ENCODE measurements at places on chromosomes 6 and 20.

DNA sequence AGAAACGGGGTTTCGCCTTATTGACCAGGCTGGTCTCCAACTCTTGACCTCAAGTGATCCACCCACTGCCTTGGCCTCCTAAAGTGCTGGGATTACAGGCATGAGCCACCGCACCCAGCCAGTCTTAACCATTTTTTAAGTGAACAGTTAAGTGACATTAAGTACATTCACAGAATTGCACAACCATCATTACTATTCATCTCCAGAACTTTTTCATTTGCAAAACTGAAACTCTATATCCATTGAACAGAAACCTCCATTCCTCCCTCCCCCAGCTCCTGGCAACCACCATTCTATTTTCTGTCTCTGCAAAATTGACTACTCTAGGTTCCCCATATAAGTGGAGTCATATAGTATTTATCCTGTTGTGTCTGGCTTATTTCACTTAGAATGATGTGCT is 59.7 kb downstream of the PLCB4 start:
- no peak for DNase-seq

DNA sequence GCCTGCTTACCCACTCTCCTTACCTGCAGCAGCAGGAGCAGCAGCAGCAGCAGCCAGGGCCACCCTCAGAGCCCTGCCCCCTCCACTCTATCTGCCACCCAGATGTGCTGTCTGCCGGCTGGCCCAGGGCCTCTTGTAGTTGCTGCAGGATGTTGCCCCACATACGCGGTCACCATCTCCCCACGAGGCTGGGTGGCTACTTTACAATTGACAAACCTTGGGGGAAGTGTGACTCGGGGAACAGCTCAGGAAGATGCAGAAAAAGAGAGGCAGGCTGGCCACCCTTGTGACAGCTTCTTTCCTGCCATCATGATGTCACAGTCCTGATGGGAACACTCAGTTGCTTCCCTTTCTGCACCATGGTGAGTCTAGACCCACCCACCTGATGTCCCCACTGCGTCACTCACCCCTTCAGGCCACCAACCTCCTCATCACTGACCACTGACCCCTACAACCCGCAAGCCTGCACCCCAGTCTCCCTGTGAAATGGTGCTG is 14.5 kb downstream of the TREM1 start:
- DNase-seq = no peak

DNA sequence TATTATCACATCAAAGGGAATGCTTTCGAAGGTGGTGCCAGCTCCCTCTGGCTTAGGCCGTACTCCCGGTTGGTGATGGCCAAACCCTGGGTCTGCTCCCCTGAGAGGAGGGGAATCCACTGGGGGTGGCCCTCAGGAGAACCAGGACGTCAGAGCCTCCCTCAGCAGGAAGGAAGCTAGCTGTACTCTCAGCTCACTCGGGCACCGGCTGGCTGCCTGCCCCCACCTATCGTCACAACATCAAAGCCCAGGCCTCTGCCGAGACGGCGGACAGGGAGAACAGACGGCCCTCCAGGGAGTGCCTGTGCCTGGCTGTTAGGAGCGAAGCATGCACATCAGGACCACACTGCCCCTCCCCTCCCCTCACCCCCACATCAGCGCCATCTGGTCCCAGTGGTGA is 9.2 kb upstream of the PGC start:
- DNase-seq = no peak

GRCh38 chr6:33856655-33857054 is 52.9 kb upstream of the MLN start:
- DNase-seq = no peak

DNA sequence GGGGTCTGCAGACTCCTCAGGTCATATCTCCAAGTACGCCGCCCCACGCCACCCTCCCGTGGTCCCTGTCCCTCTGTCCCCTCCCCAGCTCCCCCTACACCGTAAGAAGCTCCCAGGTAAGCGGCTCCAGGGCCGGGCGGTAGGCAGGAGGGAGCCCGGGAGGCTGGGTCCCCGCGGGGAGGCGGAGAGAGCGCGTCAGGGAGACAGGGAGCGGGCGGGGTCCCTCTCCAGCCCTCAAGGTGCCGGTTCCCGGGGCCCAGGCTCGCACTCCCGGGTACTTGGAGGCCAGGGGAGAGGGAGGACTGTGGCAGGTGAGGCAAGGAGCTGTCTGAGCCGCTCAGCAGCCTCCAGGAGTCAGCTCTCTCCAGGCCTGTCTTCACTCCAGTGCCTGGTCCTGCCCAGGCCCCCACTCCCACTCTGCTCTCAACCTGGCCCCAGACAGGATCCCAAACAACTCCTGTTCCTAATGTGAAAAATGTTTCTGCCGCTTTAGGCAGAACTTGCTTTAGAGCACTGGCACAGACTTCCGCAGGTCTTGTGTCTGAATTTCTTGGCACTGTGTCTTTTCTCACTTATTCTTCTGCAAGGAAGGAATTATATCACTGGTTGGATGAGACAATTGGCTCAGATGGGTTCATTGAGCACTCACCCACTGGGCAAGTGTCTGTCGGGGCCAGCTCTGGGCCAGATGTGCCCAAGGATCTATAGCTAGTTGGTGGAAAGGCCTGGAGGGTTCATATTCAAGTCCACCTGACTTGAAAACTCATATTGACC is 36.6 kb downstream of the HLA-G start:
- DNase-seq = no peak

DNA sequence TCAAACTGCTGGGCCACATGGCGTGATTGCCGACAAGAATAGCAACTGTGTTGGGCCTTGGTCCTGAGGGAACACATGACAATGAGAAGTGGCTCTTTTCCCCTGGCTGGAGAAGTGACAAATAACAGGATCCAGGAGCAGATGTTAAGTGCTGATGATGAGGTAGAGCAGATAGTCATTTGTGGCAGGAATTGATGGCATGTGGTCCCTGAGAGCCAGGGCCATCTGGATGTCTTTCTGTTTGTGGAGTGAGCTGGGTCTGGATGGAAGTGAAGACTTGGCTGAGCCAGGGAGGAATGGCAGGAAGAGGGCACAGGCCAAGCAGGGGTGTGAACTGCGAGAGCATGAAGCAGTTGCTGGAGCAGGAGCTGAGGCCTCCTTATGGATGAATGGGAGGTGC is 67.8 kb downstream of the SCAND1 start:
- no peak for DNase-seq

- DNase-seq = peak; percentile 15
These were observed 57.2 kb upstream of the IRAK1BP1 start for GRCh38 chr6:78810146-78810545.

GRCh38 chr6:25137916-25138232 is 141.3 kb upstream of the CARMIL1 start:
- no peak for DNase-seq

GRCh38 chr20:36018208-36018988 is 50.0 kb downstream of the CNBD2 start:
- no peak for DNase-seq

DNA sequence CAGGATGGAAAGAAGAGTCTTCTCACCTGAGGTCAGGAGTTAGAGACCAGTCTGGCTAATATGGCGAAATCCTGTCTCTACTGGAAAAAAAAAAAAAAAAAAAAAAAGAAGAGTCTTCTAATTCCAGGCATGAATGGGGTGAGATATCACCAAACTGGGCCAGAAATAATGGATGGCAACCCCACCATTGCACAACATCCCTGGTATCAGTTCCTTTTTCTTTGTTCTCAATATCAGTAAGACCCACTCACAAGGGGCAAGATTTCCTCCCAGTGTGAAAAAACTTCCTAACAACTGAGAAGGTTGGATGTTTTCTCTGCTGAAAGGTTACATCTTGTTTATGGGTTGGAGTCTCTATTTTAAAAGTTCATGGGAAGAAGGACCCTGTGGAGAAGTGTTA is 23.6 kb upstream of the NR2E1 start:
- DNase-seq = no peak

- DNase-seq = no peak
These were observed at the start of gene KCNK15 for GRCh38 chr20:44745598-44746366. KCNK15 (plus strand) TSS chr20:44745865; CDS start chr20:44745911, 46 bp downstream.

- DNase-seq = peak; percentile 82
These were observed at the start of gene PPIL1 for GRCh38 chr6:36874443-36875249. PPIL1 (minus strand) TSS chr6:36874803; CDS start chr6:36874772, 31 bp downstream.

- no peak for DNase-seq
These were observed 56.0 kb downstream of the CLIC5 start for GRCh38 chr6:45959534-45960145.

DNA sequence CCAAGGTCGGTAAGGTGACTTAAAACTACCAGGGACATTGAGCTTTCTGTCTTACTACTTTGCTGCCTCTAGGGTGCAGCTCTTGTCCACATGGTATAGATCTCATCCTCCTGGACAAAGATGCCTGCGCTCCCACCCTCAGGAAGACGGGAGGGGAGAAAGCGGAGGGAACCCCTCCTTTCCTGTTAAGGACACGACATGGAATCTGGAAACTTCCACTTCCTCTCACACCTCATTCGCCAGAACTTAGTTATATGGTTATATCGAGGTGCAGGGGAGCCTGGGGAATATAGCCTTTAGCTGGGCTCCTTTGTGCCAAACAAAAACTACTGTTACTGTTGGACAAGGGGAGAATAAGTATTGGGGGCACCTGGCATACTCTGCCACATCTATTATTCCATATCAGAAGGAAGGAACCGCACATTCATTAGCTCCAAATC is 224.3 kb upstream of the TSHZ2 start:
- DNase-seq = no peak

GRCh38 chr6:85703406-85703805 is 60.7 kb upstream of the SYNCRIP start:
- DNase-seq = no peak

GRCh38 chr6:105152880-105153279 is 26.9 kb downstream of the POPDC3 start:
- no peak for DNase-seq

DNA sequence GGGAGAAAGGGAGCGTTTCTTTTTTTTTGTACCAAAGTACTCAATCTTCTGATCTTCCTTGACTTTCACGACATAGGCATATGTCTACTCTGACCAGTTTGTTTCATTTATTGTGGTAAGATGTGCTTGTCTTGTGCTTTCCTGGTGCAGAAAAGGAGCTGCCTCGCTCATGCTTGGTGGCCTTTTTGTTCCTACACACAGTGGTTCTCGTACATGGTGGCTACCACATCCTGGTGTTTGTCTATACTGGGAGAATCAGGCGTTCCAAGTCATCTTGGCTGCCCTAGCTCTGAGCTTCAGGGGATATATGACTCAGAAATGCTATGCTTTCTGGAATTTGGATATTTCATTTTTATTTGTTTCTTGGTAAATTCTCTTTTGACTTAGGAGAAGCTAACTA is 31.8 kb downstream of the MYB start:
- DNase-seq = no peak

- no peak for DNase-seq
These were observed 312.2 kb downstream of the ADGRG6 start for GRCh38 chr6:142613981-142614380.

GRCh38 chr20:12928358-12928754 is 80.4 kb upstream of the SPTLC3 start:
- no peak for DNase-seq

DNA sequence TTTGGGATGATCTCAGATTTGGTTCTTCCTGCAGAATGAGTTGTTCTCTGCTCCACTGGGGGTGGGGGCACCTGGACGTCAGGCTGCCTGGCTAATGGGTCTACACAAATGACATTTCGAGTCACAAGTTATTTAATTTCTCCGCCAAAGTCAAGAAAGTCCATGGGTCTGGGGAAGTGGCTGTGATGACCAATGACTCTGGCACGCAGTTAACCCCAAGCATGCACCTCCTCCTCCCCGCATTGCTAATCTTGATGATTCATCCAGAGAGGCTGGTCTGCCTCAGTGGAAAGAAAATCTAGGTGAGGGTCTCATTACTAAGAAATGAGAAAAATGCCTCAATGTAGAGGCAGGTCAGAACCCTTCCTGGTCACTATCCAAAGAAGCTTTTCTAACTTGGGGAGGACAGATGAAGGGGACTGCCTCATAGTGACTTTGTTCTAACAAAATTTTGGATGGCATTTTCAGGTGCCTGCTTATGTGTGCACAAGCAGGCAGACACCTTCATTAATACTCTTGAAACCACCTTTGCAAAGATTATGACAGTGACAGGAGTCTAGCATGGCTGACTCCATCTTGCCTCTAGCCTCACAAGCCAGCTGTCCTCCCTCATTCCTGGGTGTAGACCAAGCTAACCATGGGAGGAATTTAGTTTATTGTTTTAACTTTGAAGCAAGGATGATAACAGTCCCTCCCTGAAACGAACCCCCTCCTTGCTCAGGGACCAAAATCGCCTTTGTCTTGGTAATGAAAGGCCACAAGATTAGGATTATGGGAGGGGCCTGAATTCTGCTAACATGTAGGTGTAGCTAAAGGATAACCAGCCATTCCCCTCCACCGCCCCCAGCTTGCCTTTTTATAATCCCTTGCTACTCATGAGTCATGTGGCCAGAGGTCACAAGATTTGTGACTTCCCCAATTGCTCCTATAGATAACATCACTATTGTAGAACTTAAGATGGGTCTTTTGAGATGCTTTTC is 98.6 kb upstream of the MRPS10 start:
- no peak for DNase-seq

- DNase-seq = no peak
These were observed 164.8 kb downstream of the TFAP2C start for GRCh38 chr20:56793916-56794315.

DNA sequence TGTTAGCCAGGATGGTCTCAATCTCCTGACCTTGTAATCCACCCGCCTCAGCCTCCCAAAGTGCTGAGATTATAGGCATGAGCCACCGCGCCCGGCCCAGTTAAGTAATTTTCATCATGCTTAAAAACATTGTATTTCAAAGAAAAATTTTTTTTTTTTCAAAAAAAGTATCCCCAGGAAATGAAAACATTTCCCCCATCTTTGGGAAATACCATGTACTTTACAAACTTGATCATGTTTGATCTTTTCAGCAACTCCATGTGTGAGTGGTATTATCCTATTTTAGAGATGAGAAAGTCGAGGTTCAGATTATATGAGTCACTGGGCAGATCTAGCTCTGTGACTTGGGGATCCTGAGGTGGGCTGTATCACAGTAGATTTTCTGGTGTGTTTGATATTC is 11.8 kb downstream of the CHMP4B start:
- DNase-seq = no peak

DNA sequence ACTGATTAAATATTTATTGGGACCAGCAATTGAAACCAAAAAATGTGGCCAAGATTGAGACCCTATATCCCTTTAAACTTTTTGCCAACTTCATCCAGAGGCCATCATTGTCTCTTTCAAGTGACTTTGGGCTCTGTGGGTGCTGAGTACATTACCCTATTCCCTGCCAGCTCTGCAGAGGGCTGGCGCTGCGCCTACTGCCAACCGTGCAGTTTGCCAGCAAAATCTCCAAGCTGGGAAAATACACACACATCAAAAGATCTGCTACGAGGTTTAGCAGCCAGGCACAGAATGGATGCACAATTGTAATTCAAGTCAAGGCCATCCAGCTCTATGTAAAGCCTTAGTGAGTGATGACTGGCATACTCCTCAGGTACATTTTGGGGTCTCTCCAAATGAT is 125.0 kb downstream of the CBLN4 start:
- DNase-seq = no peak
